Renal cortex interstitium (tissue), 15 donors: ENCODE measurements at places on chromosomes 3 and 15. TPM values are rescaled to one million over a fixed set of nuclear protein-coding genes. Genes with fewer than 3 reads are reported as not detected.

Gene CACNA2D3
- polyA plus RNA-seq: 1.9 TPM

Gene GP5
- 0.51 TPM for polyA plus RNA-seq

Gene PTPRG
- 92.1 TPM for polyA plus RNA-seq

Gene REC114
- polyA plus RNA-seq: not detected

Gene SAMD7
- polyA plus RNA-seq: not detected

Gene ELL3
- polyA plus RNA-seq: 4.2 TPM

Gene RARRES1
- polyA plus RNA-seq: 11.7 TPM

Gene HDGFL3
- 114 TPM for polyA plus RNA-seq
